ENCODE measurements at places on chromosomes 3 and 15. TPM values are rescaled to one million over a fixed set of nuclear protein-coding genes. Genes with fewer than 3 reads are reported as not detected.
A peak's percentile ranks its signal among the peaks of the same experiment; 100 is the strongest.

GRCh38 chr3:99818818-99819217 is 1.2 kb downstream of the CMSS1 start:
- no peak for DNase-seq

- no peak for DNase-seq
Measured at GRCh38 chr15:62927196-62927595, 115.4 kb upstream of the TPM1 start.

DNA sequence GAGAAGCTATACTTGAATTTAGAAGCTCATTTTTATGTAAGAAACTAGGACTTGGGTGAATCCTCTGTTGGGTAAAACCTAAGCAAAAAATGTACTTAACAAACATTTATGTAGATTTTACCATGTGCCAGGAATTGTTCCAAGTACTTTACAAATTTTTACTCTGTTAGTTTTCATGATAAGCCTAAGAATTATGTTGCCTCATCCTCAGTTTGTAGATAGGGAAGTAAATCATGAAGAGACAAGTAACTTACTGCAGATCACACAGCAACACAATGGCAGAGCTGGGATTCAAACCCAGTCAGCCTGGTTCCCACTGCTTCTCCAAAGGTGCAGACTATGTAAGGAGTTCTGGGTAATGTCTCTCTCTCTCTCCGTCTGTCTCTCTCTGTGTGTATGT is 169.9 kb downstream of the DIPK2A start:
- DNase-seq = no peak

GRCh38 chr3:197791892-197792647 is 1.0 kb downstream of the LRCH3 start:
- DNase-seq = peak; percentile 71

DNA sequence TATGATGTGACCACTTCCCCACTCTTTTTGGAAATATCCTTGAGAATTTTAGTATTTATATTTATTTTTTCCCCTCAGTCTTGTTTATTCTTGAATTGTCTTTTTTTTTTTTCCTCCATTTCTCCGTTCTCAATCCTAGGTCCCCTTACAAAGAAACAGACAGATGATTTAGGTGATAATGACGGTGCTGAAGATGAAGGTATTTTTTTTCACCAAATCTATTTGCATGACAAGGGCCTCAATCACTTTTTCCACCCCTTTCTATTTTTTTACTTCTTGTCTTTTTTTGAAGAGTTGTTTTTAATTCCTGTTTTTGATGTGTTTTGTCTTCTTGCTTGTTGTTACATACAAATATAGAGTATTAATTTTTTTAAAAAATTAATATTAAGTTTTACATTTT is 402.6 kb downstream of the NLGN1 start:
- no peak for DNase-seq

GRCh38 chr3:170414202-170414663 is 4.4 kb upstream of the CLDN11 start:
- DNase-seq = peak; percentile 6

GRCh38 chr15:93291380-93291779 is 202.4 kb upstream of the RGMA start:
- no peak for DNase-seq

DNA sequence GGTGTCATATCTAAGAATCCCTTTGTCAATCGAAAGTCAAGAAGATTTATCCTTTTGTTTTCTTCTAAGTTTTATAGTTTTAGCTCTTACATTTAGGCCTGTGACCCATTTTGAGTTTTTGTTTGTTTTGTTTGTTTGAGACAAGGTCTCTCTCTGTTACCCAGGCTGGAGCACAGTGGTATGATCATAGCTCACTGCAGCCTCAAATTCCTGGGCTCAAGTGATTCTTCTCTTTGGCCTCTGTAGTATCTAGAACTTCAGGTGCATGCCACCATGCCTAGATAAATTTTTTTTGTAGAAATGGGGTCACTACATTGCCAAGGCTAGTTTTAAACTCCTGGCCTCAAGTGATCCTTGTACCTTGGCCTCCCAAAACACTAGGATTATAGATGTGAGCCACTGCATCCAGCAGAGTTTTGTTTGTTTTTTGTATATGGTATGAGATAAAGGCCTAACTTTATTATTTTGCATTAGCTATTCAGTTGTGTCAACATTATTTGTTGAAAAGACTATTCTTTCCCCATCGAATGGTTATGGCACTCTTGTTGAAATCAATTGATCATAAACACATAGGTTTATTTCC is 5.8 kb upstream of the MYO5C start:
- DNase-seq = no peak

DNA sequence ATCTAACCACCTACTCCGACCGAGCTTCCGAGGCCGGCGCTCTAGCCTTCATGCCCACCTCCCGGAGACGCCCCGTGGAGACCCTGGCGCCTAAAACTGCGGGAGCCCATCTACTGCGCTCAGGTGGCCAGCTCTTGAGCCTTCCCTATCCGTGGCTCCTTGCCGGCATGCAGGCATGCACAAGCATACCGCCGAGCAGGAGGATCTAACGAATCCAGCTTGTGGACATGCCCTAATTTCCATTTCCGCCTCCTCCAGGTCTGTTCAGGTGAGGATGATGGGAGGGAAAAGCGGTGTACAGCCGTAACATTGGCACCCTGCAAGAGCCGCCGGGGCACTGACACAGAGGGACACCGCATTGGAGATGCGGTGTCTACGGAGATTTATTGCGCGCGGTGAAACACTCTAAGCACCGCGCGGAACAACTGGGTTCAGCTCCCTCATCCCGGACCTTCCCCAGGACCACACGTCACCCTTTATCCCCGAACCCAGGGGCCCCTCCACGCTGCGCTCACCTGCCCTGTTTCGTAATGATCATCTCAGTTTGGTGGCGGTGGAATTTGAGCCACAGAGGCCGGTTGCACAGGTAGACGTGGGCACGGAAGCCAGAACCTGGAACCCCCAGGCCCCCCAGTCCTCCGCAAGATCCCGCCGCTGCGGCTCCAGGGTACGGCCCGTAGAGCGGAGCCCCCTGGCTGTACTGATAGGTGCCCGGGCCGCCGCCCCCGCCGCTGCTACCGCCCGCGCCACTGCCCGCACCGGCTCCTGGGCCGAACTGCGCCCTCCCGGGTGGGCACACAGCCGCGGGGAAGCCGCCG is 1.0 kb downstream of the EOMES start:
- peak; percentile 46 for DNase-seq

The LRRC2 gene
- 0.33 TPM for total RNA-seq

The PLCH1 gene
- not detected for total RNA-seq
